ENCODE measurements at places on chromosomes 1 and 21.

GRCh38 chr1:113684153-113684541 is 75.1 kb downstream of the PHTF1 start:
- peak; percentile 43 for DNase-seq

- no peak for DNase-seq
These were observed 15.2 kb downstream of the AKNAD1 start for GRCh38 chr1:108841703-108842102.

- DNase-seq, result peak; percentile 88
These were observed 7.2 kb upstream of the TACSTD2 start for GRCh38 chr1:58584082-58584895.

DNA sequence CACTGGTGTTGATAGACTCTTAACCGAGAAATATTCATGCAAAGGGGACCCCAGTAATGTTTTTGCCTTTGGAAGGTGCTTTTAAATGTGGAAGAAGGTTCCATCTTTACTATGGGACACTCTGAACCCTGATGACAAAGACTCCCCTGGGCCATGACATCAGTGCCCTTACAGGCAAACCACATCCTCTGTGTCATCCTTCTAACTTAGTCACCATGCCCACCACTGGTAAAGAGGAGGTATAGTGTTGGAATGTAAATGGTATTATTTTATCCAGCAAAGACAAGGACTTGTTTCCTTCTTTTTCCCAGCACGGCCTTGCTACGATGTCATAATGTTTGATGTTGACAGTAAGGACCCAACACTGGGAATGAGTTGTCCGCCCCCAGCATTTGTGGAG is 12.6 kb downstream of the METTL13 start:
- peak; percentile 51 for DNase-seq

- DNase-seq, result no peak
These were observed 44.8 kb downstream of the GPR161 start for GRCh38 chr1:168091720-168092550.

GRCh38 chr1:29519108-29519787 is 282.9 kb downstream of the PTPRU start:
- no peak for DNase-seq

DNA sequence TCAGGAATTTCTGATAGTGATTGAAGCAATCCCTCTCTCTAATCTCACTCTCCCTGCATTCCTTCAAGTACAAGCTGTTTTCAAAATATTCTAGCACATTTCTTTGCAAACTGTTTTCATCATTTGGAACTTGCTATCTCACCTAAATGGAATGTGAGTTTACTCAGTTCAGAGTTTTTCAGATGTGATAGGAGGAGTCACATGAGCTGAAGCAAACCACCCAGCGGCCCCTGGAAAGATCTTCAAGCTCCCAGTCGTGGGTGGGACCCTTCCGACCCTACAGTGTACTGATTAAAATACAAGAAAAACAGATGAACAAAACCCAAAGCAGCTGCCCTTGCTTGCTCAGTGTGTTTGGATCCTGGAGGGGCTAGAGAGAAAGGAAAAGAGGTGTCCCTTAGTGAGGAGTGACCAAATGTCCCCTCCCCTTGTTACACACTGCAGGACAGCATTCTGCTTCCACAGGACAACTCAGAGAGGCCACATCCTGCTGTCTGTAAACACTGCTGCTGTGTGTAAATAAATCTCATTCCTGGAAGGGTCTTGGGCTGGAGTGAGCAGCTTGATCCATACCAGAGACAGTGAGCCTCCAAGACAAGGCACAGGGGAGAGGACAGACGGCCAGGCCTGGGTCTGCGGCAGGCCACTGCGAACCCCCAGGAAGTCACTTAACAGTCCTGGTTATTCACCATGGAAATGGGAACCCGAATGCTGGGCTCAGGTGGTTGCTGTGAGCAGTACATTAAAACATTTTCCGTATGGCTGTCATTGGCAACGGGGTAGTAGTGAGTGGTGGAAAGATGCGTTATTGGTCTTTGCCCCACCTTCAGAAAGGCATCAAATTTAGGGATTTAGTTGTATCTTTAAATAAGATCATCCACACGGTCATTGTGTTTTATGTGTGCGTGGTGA is 229.2 kb downstream of the RHOU start:
- peak; percentile 37 for DNase-seq

DNA sequence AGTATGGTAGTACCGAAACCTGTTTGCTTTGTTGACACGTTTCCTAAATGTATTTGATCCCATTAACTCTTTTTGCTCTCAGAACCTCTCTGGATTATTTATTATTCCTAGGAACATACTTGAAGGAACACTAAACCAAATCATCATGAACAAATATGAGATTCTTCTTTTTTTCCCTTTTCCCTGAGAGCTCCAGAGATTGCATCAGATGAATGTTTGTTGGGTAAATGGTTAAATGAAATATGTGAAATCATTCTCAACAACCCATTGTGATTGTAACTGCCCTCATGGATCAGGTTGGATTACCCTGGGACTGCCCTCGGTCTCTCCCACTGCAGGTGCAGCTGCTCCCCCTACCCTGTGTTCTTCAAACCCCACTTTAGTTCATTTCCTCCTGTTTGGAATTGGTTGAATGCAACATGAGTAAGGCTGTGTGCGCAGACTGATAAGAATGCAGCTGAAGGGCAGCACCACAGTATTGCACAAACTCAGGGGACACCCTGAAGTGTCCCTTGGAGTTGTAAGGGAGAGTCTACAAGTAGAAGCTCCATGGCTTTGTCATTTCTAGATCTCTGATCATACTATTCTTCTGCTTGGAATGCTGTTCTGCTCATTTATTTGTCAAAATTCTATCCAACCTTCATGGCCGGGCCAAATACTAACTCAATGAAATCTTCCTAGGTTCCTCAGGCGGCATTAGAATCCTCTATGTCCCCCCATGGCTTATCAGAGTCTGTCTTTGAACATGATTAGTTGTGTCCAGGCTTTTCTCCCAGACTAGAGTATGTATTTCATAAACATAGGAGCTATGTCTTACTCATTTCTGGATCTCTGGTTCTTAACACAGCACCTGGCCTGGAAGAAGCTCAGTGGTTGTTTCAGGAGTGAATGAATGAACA is 47.1 kb upstream of the NEK2 start:
- DNase-seq, result no peak

- peak; percentile 33 for DNase-seq
These were observed 194.3 kb upstream of the CAMK1G start for GRCh38 chr1:209389258-209389657.

DNA sequence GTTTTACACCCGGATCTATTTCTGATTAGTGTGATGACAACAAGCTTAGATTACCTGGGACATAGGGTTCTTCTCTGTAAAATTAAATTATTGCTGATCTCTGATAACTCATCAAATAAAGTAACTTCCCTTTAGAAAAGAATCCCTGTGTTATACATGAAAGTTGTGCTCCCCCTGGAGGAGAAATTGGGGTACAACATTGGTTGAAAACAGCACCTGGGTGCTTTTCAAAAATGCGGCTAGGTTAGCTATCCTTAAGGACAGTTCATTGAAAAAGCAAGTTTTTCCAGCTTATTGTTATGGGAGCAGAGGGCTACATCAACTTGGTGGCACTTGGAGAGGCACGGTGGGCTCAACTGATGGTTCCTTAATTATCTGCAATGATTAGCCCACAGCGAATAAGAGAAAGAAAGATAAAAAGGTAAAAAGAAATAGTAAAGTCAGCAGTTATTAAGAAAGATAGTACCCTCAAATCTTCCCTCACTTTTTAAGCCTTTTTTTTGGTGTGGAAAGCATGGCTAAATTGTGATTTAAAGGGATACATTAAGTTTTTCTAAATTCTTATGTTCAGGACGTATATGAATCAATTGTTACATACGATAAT is 97.8 kb downstream of the FMN2 start:
- peak; percentile 14 for DNase-seq

GRCh38 chr1:74858136-74858535 is 125.2 kb downstream of the TYW3 start:
- no peak for DNase-seq

GRCh38 chr1:186785503-186785902 is 43.2 kb upstream of the PLA2G4A start:
- no peak for DNase-seq

- no peak for DNase-seq
These were observed 113.4 kb upstream of the DNAH14 start for GRCh38 chr1:224816062-224816461.

- no peak for DNase-seq
These were observed 33.0 kb downstream of the ACOT7 start for GRCh38 chr1:6360517-6361070.

DNA sequence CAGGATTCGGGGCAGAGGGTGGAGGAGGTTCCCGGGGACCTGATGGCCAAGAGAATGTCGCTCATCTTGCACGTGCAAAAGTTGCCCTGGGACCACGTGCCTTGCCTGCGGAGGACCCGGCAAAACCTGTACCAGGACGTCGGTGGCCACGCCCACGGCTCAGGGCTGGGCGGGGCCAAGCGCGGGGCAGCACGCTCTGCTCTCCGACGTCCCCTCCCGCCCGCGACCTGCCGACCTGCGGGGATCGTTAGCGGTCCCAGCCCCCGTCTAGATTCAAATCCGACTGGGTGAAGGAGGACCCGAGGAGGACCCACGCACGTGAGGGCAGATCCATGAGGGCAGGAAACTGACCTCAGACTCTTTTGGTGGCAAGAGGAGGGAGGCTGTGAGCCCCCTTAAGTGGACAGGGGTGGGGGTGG is at the start of gene C1orf167:
TSS of gene C1orf167 (plus strand) at position 206 of the 419 bp plus-strand sequence. CDS start 2,208 bp downstream, outside the sequence.
- no peak for DNase-seq

DNA sequence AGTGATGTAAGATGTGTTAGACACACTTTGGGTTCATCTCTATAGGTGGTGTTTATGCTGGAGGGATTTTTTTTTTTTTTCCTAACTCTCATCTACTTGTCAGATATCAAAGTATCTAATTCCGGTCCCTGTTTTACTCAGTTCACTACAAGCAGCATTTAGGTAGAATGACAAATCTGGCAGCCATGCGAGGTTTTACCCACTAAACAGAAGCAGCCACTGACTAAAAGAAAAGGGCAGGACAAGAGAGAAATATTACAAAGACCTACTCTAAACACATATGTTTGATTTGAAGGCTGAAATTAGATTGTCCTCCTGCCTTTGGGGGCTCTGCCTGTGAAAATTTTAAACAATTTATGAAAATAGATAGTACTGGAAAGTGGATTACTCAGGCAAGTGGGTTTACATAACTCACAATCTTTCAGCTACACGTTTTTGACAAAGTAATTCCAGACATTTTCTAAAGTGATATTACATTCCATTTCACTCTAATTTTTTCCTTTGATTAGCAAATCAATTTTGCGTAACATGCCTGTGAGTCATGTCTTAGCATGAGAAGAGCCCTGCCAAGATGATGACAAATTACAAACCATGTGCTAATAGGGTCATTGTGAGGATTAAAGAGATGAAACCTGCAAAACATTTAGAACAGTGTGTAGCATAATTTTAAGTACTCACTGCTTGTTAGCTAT is 172.6 kb downstream of the PLA2G4A start:
- DNase-seq, result no peak

DNA sequence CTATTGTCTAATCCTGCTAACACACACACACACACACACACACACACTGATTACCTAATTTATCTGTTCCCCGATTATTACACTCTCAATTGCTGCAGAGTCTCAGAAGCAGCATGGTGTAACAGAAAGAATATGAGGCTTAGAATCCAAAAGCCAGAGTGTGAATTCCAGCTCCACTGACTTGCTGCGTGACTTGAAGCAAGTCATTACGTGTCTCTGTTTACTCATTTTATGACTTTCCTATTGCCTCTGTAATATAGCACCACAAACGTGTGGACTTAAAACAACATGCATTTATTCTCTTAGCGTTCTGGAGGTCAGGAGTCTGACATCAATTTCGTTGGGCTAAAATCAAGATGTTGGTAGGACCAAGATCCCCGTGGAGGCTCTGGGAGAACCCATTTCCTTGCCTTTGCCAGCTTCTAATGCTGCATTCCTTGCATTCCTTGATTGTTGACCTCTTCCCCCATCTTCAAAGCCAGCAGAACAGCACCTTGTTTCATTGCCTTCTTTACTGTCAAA is 55.9 kb upstream of the ATP5PO start:
- no peak for DNase-seq

DNA sequence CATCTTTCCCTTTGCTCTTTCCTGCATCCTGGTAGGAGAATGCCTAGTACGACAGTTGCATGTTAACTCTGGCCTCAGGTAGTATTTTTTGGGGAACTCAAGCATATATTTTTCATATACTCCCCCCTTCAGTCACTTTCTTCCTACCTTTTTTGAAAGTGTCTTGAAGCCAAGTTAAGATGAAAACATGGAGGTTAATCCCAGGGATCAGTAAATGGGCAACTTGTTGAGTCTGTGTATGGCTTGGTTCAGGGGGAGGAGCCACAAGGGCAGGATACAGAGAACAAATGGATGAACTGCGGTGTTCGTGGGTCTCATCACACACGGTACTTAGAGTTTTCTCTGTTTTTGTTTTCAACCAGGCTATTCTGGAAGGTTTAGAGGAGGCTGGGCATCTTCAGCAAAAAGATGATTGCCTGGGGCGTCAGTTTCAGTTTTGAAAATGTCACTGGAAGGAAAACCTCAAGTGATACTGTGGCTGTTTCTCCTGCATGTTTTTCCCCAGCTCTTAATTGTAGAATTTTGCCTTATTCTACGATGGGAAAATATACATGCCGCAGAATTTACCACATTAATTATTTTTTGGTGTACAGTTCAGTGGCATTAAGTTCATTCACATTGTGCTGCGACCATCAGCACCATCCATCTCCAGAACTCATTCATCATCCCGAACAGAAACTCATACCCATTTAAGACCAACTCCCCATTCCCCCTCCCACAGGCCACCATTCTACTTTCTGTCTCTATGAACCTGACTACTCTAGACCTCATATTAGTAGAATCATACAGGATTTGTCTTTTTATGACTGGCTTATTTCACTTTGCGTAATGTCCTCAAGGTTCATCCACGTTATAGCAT is 71.5 kb downstream of the MAP10 start:
- DNase-seq, result no peak

- no peak for DNase-seq
These were observed 13.6 kb upstream of the FAM89A start for GRCh38 chr1:231053493-231054162.

DNA sequence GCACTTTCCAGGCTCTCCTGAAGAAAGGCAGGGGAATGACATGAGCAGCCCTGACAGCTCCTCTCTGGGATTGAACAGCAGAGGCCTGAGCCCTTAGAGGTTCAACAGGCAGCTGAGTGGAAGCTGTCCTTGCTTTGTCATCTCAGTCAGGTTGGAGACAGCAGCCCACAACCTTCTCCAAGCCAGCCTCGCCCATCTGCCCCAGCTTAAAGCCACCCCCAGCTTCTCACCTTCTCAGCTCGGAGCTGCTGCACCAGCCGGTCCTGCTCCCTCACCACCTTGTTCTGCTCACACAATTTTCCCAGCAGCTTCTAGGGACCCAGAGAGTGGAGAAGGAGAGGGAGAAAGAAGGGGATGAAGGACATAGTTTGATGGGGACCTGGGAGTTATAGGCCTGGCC is 35.2 kb upstream of the GOLT1A start:
- no peak for DNase-seq
